PC-3 (cell line): ENCODE measurements at places on chromosomes 7 and 10.

DNA sequence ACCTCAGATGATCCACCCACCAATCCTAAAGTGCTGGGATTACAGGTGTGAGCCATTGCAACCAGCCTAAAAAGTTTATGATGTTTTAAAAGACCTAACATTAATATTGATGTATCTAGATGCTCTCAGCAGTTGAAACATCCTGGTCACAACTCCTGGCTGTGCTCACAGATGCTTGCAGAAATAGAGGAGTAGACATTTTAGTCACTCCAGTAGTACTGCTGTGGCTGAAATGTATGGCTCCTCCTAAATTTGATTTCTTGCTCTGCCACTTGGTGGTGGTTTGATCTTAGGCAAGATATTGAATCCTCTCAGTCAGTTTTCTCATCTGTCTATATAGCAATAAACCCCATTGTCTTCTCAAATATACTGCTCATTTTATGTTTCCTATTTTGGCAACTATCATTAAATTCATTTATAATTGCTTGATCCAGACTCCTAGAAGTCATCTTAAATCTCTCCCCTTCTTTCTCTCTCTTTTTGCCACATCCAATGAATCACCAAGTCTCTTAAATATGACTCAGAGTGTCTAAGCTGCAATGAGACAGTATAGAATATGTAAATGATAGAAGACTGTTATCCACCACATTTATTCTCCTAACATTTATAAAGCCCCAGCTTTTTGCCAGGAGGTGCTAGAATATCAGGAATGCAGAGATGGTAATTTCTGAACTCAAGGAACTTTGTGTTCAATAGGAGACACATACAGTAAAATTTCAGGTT lies 78.1 kb upstream of the NRBF2 start:
- no peaks in the 10 kb centered on the region for H3K27me3 ChIP-seq
- peak; percentile 87 for DNase-seq
- H3K4me1 ChIP-seq = peaks cover 15% of the 10 kb centered on the region
- no peak overlapping the region for H3K4me3 ChIP-seq

GRCh38 chr7:100682991-100683658 lies 9.6 kb downstream of the GNB2 start:
- no peaks in the 10 kb centered on the region for H3K27me3 ChIP-seq
- H3K4me3 ChIP-seq = no peak overlapping the region
- H3K4me1 ChIP-seq = no peaks in the 10 kb centered on the region
- no peak overlapping the region for H3K27ac ChIP-seq

GRCh38 chr10:110392868-110393740 lies 88.4 kb upstream of the SMNDC1 start:
- peaks cover 23% of the 10 kb centered on the region for H3K4me1 ChIP-seq
- DNase-seq = no peak
- no peaks in the 10 kb centered on the region for H3K36me3 ChIP-seq
- H3K27me3 ChIP-seq = no peaks in the 10 kb centered on the region
- no peak overlapping the region for H3K4me3 ChIP-seq

DNA sequence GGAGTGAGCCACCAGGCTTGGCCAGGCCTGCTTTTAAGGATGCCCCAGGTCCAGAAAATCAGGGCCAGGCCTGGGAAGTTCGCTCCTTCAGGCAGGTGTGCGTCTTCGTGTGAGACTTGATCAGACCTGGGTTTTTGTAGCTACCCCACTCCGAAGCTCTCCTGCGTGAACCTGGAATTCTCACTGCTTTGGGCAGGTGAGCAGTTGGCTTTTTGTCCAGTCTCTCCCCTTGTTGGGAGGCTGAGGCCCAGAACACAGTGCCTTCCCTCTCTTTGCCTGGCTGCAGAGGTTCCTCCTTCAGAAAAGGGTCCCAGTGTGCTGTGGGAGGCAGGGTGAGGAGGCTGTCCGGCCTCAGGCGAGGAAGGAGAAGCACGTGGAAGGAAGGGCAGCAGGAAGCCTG lies 27.3 kb downstream of the ZNF783 start:
- H3K4me3 ChIP-seq = no peak overlapping the region
- DNase-seq = no peak
- H3K36me3 ChIP-seq = no peaks in the 10 kb centered on the region
- no peak overlapping the region for H3K27ac ChIP-seq
- peaks cover 34% of the 10 kb centered on the region for H3K4me1 ChIP-seq

DNA sequence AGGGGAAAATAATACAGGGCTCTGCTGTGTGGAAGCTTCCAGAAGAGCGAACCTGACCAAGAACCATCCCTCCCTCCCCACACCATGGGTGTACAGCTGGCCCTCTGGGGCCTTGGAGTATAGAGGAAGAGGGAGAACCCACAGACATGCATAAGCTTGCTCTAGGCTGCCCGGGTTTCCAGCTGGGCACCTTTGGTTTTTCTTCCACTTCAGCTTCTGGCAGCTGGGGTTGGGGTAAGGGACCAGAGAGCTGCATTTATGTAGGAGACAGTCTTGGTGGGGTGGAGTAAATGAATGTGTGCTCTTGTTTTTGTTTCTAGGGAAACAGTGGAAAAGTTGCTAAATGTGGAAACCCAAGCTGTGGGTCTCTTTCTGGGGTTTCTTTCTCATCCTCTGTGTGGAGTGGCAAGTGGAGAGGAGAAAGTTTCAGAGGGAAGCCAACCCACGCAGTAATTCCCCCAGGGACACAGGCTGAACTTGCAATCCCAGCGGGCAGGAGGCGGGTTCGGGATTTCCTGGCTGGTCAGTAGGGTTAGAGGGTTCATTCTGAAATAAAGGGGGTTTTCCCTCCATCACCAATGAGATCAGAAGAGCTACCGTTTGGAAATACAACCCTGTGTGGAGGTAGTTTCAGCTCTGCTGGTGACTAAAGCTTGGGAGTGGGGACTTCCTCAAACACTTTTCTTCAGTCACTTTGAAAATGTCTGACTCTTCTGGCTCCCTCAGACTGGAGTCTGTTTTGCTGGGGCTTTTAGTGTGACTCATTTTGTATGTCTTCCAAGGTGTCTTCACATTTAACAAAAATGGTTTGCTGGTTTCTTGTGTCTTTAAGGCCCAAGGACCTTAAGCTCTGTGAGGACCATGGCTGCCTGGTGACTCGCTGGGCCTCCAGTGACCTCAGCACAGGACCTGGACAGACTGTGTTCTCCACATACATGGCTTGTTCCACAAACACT lies 22.2 kb upstream of the SRGN start:
- H3K27ac ChIP-seq = no peak overlapping the region
- H3K4me3 ChIP-seq = no peak overlapping the region
- no peaks in the 10 kb centered on the region for H3K36me3 ChIP-seq
- peak; percentile 59 for DNase-seq
- H3K27me3 ChIP-seq = no peaks in the 10 kb centered on the region

GRCh38 chr7:51289623-51290303 lies 26.8 kb downstream of the COBL start:
- H3K27me3 ChIP-seq = no peaks in the 10 kb centered on the region
- H3K27ac ChIP-seq = no peak overlapping the region
- H3K36me3 ChIP-seq = no peaks in the 10 kb centered on the region
- no peak for DNase-seq
- 0 out of 2 replicates have a peak, but pooled peaks cover 8% of the 10 kb centered on the region for H3K4me1 ChIP-seq

DNA sequence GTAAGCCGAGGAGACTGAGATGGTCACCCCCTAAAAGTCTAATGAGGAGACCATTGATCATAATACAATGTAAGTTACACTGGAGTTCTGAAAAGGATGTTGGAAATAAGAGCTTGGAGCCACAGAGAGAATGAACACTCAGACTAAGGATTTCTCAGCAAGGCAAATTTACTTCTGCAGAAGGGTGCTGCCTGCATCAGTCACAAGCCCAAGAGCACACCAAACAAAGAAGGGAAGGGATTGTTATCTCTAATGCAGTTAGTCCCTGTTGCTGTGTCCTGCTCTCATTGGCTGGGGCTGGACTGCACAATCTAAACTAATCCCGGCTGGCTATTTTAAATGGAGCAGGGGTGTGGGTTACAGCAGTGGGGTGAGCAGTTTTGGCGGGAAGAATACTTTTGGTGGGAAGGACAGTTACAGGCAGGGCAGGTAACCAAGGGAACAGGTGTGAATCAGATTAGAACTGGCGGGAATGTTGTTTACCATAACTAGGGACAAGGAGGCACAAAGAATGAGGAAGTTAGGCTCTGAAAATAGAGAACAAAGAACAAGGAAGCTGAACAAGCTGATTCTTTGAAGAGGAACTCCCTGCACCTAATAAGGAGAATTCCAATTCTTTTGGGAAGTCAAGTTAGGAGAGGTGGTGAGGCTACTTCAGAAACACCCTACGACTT lies 30.3 kb upstream of the TRIM24 start:
- DNase-seq = peak; percentile 2
- H3K27ac ChIP-seq = no peak overlapping the region
- peaks cover 3% of the 10 kb centered on the region; the same call in 1 of the 2 replicates for H3K4me1 ChIP-seq
- no peaks in the 10 kb centered on the region for H3K27me3 ChIP-seq
- peaks cover 5% of the 10 kb centered on the region; the same call in 1 of the 2 replicates for H3K36me3 ChIP-seq
- H3K4me3 ChIP-seq = no peak overlapping the region

DNA sequence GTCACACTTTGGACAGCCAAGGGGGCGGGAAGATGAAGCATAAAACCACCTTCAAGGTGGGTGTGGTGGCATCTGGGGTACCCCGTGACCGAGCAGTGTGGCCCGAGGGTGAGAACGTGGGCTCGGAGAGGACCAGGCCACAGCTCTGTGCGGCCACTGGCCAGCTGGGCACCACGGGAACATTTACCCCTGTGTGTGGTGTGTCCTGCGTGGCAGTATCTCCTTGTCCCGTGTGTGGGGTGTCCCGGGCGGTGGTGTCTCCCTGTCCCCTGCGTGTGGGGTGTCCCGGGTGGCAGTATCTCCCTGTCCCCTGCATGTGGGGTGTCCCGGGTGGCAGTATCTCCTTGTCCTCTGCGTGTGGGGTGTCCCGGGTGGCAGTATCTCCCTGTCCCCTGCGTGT lies 570.3 kb downstream of the DNAJB6 start:
- no peaks in the 10 kb centered on the region for H3K4me1 ChIP-seq
- no peak overlapping the region for H3K27ac ChIP-seq
- 0 out of 2 replicates have a peak, but pooled peaks cover 3% of the 10 kb centered on the region for H3K27me3 ChIP-seq
- no peaks in the 10 kb centered on the region for H3K36me3 ChIP-seq

GRCh38 chr7:29839302-29839701 lies 33.0 kb downstream of the WIPF3 start:
- H3K27ac ChIP-seq = no peak overlapping the region
- no peaks in the 10 kb centered on the region for H3K36me3 ChIP-seq
- H3K4me3 ChIP-seq = no peak overlapping the region
- H3K27me3 ChIP-seq = no peaks in the 10 kb centered on the region
- no peak for DNase-seq

DNA sequence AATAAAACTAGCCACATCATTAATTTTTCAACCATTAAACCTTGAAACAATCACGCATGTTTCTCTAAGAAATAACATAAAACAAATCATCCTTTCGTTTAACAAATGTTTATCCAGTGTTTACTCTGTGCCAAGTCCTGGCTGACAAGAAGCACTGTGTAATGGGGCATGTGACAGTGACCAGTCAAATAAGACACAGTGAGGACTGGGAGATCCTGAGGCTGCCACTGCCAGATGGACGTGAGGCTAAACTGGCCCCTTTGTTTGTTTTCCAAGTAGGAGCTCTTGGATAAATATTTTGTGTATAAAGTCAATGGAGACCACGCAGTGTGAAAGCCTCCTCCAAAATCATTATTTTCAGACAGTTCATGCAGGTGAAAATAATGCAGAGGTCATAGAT lies 626.2 kb downstream of the SUGCT start:
- DNase-seq = no peak
- H3K36me3 ChIP-seq = no peaks in the 10 kb centered on the region
- H3K4me3 ChIP-seq = no peak overlapping the region
- no peaks in the 10 kb centered on the region for H3K4me1 ChIP-seq
- H3K27ac ChIP-seq = no peak overlapping the region

DNA sequence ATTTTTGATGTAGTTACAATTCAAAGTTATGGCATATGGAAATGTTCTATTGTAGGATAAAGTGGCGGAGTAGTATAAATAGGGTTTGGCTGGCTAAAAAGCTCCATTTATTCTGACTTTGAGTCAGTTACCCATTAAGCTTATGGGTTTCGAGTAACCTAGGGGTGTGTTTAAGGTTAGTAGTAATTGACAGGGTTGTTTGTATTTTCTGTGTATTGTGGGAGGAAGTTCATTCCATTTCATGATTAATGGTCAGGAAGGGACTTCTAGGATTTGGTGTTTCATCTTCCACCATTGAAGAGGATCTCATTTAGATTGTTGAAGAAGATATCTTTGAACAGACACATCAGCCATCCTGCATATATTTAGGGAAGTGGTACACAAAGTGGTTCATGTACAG lies 75.0 kb downstream of the BICC1 start:
- H3K36me3 ChIP-seq = no peaks in the 10 kb centered on the region
- H3K27ac ChIP-seq = no peak overlapping the region
- H3K27me3 ChIP-seq = no peaks in the 10 kb centered on the region
- peaks cover 19% of the 10 kb centered on the region; the same call in 1 of the 2 replicates for H3K4me1 ChIP-seq

- H3K27ac ChIP-seq = peak overlapping the region; percentile 85
- H3K4me1 ChIP-seq = peaks cover 39% of the 10 kb centered on the region
- H3K27me3 ChIP-seq = no peaks in the 10 kb centered on the region
- H3K4me3 ChIP-seq = no peak overlapping the region
- DNase-seq = peak; percentile 51
- peaks cover 8% of the 10 kb centered on the region for H3K36me3 ChIP-seq
Observed at GRCh38 chr7:44617225-44617890, 10.9 kb downstream of the OGDH start.

- H3K36me3 ChIP-seq = no peaks in the 10 kb centered on the region
- H3K27me3 ChIP-seq = no peaks in the 10 kb centered on the region
- no peaks in the 10 kb centered on the region for H3K4me1 ChIP-seq
- no peak overlapping the region for H3K27ac ChIP-seq
Observed at GRCh38 chr7:126213876-126214275, 1038.9 kb downstream of the GRM8 start.
